C1 segment of cervical spinal cord (tissue), 14 donors: ENCODE measurements at places on chromosomes 5 and 9.

DNA sequence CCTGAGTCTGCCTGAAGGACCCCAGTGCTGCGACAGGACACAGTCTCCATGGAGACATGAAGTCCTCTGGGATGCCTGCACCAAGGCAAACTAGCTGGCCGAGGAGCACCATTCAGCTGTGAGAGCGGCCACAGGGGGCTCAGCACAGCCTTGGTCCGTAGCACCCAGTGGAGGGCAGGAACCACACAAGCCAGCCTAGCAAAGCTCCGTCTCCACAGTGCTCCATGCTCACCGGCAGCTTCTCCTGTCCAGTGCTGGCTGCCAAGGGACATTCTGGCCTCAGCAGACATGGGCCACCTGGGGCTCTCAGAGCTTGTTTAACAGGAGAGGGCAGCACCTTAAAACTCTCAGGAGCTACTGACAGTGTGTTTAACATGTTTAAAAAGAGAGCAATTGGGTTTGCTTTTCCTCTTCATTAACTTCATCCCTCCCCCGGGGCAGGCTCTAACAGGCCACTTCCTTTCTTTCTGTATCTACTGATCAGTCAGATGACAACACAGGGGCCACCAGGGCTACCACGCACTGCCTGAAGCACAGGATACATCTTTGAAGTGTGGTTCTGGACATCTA is 57.0 kb downstream of the SECISBP2 start:
- DNase-seq, result no peak

DNA sequence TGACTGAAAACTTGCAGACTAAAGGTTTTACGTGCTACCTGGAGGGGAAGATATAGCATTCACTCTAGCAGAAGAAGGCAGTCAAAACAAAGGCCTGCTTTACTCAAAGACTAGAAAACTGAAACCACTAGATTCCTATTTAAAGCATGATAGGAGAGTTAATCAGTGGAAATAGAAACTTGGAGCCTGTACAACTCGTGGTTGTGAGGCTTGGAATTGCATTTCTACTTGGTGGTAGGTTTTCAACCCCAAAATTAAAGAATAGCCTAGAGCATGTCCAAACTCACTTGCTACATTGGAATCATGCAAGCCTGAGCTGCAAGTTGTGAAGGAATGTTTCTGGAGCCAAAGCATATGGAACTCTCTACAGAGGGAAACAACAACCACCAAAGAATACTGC is 1526.4 kb upstream of the NUDT12 start:
- no peak for DNase-seq

- DNase-seq, result no peak
Measured at GRCh38 chr5:56264417-56265025, 31.4 kb upstream of the ANKRD55 start.

DNA sequence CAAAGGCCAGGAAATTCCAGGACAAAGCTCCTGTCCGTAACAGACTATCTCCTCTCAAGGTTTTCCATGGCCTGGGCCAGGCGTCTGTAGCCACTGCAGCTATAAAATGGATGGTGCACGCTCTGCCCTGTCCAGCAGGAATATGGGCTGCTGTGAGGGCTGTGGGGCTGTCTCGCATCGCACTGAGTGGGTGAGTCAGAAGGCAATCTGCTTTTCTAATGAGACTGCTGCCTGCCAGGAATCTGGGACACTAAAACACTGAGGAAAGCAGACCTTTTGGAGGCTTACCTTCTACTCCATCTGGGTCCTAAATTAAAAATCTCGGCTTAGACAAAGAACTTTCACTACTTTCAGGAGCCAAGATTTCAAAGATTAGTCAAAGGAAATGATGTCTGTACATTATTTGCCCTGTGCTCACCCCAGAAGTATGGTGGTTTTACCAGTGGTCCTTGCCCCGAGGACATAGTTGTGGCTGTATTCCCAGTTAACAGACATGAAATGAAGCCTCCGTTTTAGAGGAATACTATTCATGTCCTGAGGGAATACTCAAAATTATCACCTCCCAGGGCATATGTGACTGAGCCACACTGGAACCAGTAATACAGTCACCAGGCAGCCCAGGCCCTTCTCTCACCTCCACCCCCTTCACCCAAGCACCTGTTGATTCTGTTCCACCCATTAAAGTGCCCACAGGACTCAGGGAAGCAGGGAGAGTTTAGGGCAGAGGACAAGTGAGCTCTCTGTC is 56.4 kb downstream of the PFDN1 start:
- DNase-seq, result no peak

GRCh38 chr5:138666226-138666742 is 86.9 kb upstream of the CTNNA1 start:
- DNase-seq, result no peak

GRCh38 chr5:157820593-157821252 is 38.2 kb downstream of the CLINT1 start:
- no peak for DNase-seq

DNA sequence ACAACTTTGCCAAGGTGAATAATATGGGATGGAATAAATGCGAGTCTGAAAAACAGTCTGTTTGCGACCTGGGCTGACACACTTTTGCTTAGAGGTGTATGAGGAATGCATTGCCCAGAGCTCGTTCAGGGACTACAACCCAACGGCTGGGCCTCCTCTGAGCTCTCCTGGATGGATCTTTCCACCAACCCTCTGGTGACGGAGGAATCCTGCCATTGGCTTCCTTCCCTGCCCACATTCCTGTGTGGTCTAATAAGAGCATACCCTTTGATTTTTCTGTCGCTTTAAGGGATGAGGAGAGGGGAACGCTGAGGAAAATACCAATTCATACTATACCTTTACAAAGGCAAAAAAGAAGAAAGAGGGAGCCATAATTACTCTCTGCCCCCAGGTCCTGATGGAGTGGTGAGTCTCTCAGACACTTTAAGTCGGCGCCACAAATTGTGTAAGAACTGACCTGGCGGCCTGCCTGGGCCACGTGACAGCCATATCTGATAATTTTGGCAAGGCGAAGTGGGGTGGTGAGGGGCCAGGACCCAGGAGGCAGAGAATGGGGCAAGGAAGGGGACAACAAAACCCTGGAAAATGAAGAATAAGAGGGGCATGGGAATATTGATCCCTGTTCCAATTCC is 265.2 kb upstream of the MSX2 start:
- DNase-seq, result no peak

DNA sequence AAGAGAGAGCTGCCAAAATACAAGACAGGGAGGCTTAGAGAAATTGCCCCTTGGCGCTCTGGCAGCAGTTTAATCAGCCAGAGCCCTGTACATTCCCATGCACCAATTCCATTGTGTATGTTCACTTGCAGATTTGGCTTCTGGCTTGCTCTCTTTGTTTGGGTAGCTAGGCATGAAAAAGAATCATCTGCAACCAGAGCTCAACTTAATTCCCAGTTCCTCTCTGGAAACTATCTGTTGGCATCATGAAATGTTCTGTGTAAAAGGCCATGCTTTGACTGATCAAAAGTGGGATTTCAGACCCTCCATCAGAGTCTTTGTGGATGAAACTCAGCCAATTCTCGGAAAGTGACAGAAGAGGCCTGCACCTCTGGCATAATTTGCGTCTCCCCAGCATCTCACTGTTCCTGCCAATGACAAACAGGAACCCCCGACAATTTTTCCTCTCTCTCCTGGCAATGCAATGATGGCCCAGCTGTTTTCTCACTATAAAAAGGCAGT is 53.8 kb upstream of the RAD23B start:
- DNase-seq, result no peak

DNA sequence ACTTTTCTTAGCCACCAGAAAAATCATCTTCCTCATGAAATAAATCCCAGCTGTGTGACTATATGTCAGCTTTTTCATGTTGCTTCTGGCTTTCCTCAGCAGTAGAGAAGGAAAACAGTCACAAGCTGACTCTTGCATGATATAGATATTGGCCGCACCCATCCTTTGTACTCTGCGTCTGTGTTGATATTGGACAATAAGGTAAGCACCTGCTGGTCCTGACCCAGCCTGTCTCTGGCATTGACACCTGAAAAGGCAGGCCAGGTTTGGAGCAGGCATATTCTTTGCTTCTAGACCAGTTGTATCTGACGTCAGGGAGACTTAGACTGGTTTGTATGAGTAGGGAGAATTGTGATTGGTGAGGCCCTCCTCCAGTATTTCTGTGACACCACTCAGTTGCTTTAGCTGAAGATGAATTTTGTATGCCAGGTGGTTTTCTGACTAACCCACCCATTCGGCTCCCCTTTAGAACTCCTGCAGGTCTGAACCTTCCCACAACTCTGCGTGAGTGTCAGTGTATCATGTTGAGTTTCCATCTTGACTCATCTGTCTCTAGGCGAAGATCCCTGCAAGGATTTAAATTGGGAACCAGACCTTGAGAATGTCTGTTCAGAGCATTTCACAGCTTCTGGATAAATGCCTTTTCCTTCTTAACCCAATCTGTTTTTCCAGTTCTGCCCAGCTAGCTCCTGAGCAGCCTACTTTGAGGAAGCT is 151.2 kb upstream of the RUSC2 start:
- DNase-seq, result no peak

DNA sequence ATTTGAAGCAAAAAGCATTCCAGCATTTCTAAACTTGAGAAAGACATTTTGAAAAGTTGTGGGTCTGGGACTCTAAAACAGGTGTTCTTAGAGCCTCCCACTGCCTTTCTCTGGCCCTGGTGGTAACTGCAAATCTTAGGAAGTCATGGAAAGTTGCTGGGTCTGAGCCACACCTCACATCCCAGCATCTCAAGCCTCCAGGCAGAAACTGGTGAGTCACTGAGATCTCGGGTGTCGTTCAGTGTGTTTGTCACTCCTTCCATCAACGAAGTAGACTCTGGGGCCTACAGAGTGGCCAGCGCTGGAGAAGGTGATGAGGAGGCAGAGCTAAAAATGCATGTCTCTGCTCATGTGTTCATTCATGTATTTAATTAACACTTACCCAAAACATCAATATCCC is 59.6 kb upstream of the C5orf58 start:
- no peak for DNase-seq

GRCh38 chr9:137077758-137078693 is 709 bp downstream of the UAP1L1 start:
- no peak for DNase-seq

GRCh38 chr5:149788964-149789363 is 58.9 kb downstream of the PPARGC1B start:
- DNase-seq, result no peak

GRCh38 chr5:35246900-35247647 is 16.8 kb upstream of the PRLR start:
- no peak for DNase-seq

- DNase-seq, result no peak
Measured at GRCh38 chr5:88829054-88829453, 53.9 kb downstream of the MEF2C start.

GRCh38 chr9:134546246-134546731 is 95.3 kb upstream of the COL5A1 start:
- no peak for DNase-seq

DNA sequence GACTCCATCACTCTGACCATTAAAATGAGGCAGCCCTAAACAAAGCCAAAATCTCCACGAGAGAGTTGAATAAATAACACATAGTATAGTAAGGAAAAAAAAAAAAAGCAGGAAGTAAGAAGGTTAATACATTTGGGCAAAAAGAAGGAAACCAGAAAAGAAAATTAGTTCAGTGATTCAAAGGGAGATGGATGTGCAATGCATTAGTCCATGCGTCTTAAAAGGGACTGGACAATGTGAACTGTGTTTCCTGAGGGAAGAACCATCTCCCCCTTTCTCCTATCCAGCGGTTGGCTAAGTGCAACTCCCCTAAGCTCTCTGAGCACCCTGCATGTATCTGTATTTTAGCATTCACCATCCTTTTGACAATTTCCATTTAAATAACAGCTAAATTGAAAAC is 1.4 kb downstream of the ANKRA2 start:
- DNase-seq, result no peak

GRCh38 chr5:111066261-111066938 is 5.1 kb upstream of the TSLP start:
- no peak for DNase-seq

GRCh38 chr5:67971223-67971830 is 244.2 kb upstream of the PIK3R1 start:
- DNase-seq, result no peak

GRCh38 chr5:10503321-10503720 is 60.5 kb upstream of the ANKRD33B start:
- no peak for DNase-seq

GRCh38 chr5:169116961-169117461 is 183.9 kb downstream of the SLIT3 start:
- no peak for DNase-seq

DNA sequence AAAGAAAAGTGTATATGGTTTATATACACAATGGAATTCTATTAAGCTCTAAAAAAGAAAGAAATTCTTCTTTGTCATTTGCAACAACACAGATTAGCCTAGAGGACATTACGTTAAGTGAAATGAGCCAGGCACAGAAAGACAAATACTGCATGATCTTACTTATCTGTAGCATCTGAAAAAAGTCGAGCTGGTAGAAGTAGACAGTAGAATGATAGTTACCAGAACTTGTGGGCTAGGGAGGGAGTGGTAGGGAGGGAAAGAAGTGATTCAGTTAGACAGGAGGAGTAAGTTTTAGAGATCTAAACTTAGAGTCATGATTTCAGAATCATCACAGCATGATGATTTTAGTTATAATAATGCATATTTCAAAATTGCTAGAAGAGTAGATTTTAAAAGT is 184.6 kb downstream of the TLE4 start:
- no peak for DNase-seq

- no peak for DNase-seq
Measured at GRCh38 chr5:151953833-151954232, 29.2 kb upstream of the GLRA1 start.

GRCh38 chr5:42624912-42625311 is 131.7 kb upstream of the CCDC152 start:
- no peak for DNase-seq

- DNase-seq, result no peak
Measured at GRCh38 chr9:35938474-35939356, 19.2 kb downstream of the OR2S2 start.

DNA sequence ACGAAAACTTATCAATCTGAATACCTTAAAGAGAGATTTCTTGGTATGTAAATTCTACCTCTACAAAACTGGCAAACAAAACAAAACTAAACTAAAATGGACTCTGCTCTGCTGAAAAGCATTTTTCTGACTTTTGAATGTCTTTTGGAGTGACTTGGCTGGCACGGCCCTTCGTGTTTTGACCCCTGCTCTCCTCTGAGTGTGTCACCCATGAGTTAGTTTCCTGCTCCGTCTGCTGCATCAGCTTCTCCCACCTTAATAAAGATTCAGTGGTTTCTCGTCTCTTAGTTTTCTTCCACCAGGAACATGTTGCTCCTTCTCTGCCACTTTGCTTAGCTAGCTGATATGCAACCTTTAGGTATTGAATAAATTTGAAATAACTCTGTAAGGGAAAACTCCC is 1084.0 kb upstream of the CDH18 start:
- no peak for DNase-seq

GRCh38 chr9:14311171-14311949 is 2.6 kb downstream of the NFIB start:
- no peak for DNase-seq

DNA sequence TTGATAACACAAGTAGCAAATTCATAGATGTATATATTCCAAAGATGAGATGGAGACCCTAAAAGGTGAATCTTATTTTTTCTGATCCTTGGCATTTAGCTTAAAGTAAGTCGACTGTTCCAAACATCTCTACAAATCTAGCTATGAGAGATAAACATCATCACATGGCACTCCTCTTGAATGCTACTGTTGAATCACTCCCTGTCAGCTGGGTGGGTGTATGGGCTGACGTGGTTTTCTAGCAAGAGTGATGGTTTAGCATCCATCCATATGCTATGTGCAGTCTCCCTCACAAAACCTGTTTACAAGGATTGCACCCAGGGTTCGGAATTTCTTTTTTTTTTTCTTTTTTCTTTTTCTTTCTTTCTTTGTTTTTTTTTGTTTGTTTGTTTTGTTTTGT is 13.8 kb downstream of the ACO1 start:
- DNase-seq, result no peak
